ENCODE measurements at places on chromosomes 2 and 18.

- DNase-seq: no peak
Measured at GRCh38 chr2:72888438-72889202, 1.4 kb downstream of the SPR start.

- no peak for DNase-seq
Measured at GRCh38 chr2:37361216-37361815, 16.9 kb downstream of the QPCT start.

DNA sequence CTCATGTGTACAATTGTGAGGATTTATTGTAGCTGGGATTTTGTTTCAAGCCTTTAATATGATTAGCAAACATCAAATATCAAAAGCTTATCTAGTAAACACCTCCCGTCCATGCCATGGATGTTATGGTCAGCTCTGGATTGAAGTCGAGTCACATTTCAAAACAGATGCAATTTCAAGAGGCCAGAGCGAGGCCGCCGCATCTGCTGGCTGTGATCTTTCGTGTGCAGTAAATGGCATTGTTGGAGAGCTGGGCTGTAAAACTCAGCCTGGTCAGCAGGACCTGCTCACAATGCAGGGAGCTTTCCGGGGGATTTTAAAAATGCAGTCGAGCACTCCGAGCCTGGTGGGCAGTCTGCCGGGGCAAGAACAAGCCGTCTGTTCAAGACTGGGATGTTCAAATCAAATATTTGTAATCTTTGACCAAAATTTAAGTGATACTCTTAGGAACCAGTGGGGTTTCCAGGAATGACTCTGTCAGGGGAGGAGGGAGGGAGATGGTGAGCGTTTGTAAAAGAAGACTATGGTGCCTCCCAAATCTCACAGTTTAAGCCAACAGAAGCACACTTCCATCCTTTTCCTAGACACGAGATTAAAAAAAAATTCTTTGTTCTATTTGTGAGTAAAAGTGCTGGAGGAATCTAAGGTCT is 97.6 kb downstream of the MYCN start:
- no peak for DNase-seq

- no peak for DNase-seq
Measured at GRCh38 chr2:46273919-46274318, 23.3 kb upstream of the EPAS1 start.

DNA sequence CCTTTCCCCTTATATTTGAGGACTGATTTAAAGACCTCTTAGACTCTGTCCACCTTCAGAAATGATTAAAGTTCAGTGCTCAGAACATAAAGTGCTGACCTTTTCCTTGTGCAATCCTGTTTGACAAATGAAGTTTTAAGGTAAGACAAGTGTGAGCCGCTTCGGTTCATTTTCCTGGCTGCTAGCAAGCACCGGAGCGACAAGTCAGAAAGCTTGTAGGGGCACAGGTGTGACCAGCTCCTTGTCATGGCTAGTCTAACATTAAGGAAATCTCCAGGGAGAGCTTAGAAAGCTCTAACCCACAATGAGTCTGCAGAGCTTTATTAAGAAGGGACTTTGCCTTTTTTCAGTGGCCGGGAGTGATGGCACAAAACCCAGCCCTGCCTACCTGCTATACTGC is 2.3 kb upstream of the NCKAP5 start:
- no peak for DNase-seq

GRCh38 chr2:231611273-231612108 is 18.8 kb downstream of the TEX44 start:
- peak; percentile 15 for DNase-seq

Data from AML-193 (cell line).